ENCODE measurements at places on chromosomes 13 and 19.
A peak's percentile ranks its signal among the peaks of the same experiment; 100 is the strongest.

- peak; percentile 73 for DNase-seq
Measured at GRCh38 chr13:59409211-59409610, 754.5 kb downstream of the DIAPH3 start.

DNA sequence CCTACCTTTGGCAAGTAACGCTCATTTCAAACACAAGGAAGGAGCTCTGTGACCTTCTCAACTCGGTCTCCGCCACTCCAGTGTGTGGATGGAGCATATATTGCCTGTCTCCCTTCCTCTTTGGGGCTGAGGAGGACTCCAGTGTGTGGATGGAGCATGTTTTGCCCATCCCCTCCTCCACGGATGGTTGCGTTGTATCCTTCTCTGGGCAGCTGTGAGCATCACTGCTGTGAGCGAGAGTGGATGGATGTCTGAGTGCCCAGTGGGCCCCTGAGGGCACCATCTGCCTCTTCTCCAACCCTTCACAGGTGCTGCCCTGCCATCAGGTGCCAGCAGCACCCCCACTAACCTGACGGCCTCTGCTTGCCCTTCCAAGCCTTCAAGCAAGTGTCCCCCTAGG lies 186.2 kb downstream of the TEX29 start:
- DNase-seq = no peak

GRCh38 chr19:44734357-44734756 lies 14.2 kb upstream of the BCL3 start:
- no peak for DNase-seq

GRCh38 chr13:24348385-24348784 lies 39.0 kb downstream of the C1QTNF9 start:
- no peak for DNase-seq

DNA sequence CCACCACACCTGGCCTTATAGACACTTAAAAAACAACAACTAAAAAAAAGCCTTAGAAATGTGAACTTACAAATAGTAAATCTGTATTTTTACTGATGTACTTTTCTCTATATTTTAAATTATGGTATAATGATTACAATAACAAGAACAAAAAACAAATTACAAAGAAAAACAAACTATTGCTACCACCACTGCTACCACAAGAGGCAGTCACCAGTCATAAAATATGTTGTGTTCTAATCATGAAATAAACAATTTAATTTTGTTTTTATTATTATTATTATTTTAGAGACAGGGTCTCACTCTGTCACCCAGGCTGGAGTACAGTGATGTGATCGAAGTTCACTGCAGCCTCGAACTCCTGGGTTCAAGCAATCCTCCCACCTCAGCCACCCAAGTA lies 72.2 kb downstream of the DIAPH3 start:
- no peak for DNase-seq

GRCh38 chr13:70541451-70541850 lies 433.2 kb upstream of the KLHL1 start:
- DNase-seq = no peak

- DNase-seq = no peak
Measured at GRCh38 chr13:73970421-73971055, 163.7 kb downstream of the KLF12 start.

- DNase-seq = no peak
Measured at GRCh38 chr13:30442926-30443325, 20.6 kb downstream of the UBE2L5 start.

DNA sequence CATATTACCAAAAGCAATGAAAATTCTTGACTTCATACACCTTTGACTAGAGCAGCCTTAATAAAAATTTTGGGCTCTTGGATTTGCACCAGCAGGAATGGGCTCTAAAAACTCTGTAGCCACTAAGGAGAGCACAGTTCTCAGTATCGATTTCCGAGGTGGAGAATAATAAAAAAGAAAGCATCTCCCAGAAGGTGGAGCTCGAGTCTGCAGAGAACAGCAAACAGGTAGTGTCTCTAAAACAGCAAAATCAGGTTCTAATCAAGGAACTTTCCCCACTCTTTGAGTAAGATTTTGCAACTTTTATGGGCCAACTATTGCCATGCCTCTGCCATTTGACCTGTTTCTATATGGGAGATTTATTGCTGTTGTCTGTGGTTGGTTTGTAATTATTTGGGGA lies 258.7 kb upstream of the GPC6 start:
- DNase-seq = no peak

DNA sequence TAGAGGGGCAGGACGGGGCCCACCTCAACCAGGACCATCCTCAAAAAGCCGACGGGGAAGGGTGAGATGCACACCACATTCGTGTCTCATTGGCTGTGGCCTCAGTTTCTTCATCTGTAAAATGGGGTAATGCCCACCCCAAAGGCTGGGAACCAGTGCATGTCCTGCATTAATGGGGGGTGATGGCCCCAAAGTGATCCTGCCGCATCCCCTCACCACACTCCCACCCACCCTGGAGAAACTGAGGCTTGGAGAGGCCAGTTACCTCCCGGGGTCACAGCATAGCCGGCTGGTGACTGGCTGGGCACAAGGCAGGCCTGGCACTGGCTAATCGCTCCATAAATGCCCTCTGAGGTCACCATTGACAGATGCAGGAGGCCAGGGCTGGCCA lies 640 bp upstream of the MIDN start:
- DNase-seq = no peak

- no peak for DNase-seq
Measured at GRCh38 chr19:49570997-49571676, 9.2 kb downstream of the NOSIP start.

DNA sequence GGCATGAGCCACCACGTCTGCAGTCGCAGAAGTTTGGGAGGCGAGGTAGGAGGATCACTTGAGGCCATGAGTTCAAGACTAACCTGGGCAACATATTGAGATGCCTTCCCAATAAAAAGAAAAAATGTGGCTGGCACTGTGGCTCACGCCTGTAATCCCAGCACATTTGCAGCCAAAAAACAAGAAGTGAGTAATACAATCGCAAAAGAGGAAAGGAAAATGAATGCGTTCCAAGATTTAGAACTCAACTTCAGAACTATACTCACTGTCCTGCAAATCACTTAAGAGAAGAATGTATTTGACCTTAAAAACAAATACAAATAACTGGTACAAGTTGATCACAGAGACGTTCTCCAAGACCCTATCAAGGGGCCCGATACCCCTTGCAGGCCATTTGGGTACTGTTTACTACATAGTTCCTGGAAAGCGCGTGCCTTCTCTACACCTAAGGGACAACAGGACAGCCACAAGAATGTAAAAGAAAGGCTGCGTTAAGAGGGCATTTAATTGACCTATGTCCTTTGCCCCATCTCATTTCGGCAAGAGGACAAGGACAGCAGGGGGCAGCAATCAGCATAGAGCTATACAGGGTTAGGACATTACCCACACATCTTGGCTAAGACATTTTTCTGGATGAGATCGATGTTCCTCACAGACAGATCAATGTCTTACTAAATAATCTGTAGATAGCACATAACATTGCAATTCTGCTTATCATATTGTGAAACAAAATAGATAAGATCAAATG lies 41.3 kb downstream of the FLT3 start:
- DNase-seq = peak; percentile 30

GRCh38 chr19:44752816-44753625 lies 4.5 kb downstream of the BCL3 start:
- peak; percentile 99 for DNase-seq

DNA sequence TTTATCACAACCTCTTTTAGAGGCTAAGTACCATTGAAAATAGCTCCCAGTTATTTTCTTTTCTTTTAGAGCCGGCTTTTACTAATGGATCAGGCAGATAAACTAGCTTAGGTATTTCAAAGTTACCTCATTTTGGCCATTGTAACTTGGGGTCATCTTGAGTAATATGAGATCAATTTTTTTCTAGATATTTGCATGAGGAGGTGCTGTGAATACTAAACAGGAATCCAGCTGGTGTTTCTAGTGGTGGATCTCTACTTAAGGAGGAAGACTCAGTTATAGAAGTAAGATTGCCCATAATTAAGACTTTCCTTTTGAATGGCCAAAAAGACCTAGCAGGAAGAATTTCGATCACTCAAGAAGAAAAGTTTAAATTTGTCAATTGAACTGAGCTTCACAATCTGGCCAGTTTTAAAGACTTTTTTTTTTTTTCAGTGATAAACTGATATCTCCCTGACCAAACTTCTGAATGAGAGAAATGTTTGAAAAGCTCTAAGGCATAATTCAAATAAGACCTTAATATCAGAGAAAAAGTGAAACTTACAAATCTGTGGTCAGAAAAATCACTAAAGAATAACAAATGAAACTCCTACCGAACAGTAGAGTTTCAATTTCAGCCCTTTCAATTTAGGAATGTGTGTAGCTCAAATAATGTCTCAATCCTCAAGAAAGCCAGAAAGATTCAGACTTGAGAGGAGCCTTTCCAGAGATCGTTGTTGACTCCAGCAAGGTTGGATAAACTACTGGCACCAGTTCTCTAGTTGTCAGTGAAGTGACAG lies 11.6 kb upstream of the NAA16 start:
- no peak for DNase-seq

DNA sequence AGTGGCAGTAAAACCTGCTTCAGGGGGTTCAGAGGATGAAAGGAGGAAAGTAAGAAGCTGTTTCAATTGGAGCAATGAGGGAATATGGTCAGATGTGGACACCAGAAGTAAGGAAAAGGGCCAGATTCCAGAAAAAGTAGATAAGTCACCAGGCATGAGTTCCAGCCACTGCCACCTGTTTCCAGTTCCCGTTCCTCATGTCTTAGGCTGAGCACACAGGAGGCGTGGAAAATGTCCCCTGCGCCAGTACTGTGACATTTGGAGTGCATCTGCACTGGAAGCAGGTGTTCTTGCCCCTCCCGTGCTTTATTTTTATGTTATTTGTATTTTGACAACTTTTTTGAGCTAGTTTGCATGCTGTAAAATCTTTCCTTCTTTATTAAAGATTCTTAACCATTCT lies 25.3 kb downstream of the LMO7 start:
- no peak for DNase-seq

GRCh38 chr19:4115050-4115817 lies 8.7 kb downstream of the MAP2K2 start:
- DNase-seq = no peak

GRCh38 chr13:32254416-32254815 lies 60.7 kb downstream of the ZAR1L start:
- DNase-seq = no peak

DNA sequence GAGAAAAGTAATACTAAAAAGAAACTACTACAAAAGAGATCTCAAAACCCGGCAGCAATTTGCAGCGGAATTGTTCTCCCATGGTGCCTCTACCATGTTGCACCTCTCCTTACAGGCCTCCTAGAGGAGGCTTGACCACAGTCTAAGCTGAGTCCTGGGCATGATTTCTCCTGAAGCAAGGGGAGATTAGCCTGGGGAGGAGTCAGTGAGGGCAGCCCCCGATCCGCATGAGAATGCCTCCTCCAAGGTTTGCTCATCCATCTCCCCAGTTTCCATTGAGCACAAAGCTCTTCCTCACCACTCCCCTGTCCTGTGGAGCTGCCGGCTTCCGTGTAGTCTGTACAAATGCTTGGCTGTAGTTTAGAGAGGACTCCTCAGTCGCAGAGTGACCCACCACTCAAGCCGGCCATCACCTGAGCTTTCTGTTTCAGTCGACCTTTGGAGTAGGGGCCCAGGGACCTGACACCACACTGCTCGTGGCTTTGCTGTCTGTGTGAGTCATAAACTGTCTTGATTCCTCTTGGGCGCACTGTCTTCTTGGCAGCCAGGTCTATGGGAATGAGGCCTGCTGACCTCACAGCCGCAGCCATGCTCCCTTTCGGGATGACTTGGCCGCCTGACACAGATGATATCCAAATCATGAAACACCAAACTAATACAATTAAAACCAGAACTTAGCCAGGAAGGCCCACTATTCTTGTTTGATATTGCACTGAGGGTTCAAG lies 72.3 kb downstream of the C1QTNF9 start:
- peak; percentile 17 for DNase-seq

- DNase-seq = peak; percentile 86
Measured at GRCh38 chr19:14089662-14090508, 666 bp downstream of the SAMD1 start.

GRCh38 chr13:112900691-112901091 lies 68.3 kb upstream of the MCF2L start:
- DNase-seq = no peak

DNA sequence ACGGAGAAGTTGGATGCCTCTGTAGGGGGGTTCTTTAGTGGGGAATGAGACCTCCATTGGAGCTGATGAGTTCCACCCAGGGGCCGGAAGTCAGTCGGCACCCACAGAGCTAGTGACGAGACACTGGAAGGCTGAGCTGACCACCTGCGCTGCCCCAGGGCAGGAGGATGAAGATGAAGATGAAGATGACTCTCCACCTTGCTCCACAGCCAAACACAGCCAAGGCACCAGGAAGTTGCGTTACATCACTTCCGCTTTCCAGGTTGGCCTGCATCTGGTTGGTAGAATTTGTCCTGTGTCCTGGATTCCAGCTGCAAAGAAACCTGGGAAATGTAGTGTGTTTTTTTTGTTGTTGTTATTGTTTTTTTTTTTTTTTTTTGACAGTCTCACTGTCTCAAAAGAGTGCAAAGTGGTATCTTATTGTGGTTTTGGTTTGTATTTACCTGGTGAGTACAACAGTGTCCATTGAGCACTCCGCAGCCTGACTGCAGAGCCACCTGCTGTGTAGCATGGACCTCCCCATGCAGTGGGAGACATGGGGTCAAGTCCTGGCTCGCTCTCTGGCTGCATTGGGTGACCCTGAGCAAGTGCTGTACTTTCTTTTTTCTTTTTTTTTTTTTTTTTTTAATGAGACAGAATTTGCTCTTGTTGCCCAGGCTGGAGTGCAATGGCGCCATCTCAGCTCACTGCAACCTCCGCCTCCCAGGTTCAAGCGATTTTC lies 1.9 kb downstream of the TBC1D17 start:
- DNase-seq = no peak

- peak; percentile 40 for DNase-seq
Measured at GRCh38 chr13:83881917-83882605, at the start of gene SLITRK1. TSS of gene SLITRK1 (minus strand) at chr13:83882474. CDS start at chr13:83881507, 967 bp downstream.

- DNase-seq = peak; percentile 91
Measured at GRCh38 chr13:26168237-26168814, 53.8 kb downstream of the RNF6 start.
